Fibroblast of villous mesenchyme (primary cell): ENCODE measurements at places on chromosomes 4 and X.
A peak's percentile ranks its signal among the peaks of the same experiment; 100 is the strongest.

DNA sequence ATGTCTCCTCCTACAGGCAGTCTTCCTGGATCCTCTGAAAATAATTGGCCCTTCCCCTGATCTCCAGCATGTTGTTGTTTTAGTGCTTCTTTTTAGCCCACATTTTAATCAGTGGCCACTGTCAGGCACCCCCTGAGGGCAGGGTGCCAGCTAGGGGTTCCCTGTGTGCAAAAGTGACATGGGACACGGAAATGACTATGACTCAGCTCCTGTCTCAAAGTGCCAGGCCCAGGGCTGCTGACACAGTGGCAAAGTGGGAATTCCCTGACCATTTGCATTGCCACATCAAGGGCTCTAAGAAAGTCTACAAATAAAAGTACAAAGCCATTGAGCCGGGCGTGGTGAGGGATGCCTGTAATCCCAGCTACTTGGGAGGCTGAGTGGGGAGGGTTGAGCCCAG, 24.8 kb downstream of the HMX1 start:
- no peak for DNase-seq

DNA sequence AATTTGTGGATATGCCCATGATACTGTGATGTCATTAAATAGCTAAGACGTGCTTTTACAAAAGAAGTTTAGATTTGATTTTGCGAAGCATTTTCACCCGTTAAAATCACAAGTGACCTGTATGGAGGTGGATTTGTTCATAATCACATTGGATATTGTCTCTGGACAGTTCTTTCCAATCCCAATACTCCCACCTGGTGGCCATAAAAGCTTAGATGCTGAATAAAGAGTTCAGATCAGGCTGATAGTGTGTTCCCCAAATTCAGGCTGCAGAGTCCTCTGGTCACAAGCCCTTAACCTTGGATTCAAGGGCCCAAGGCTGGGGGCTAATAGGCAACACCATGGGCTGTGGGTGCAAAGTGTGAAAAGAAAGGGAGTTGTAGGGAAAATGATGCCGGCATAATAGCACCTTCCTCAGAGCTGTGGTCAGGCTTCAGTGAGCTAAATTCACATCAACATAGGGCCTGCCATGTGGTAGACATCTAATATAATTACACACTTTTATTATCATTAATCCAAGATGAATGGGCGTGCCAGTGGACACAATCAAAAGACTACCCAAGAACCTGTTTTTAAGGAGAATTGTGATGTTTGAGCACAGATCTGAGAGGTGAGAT, 28.1 kb downstream of the SMIM43 start:
- peak; percentile 73 for DNase-seq

- DNase-seq: no peak
Observed at GRCh38 chr4:5448221-5448620, 260.1 kb downstream of the EVC2 start.

GRCh38 chrX:22109442-22109841, 77.3 kb downstream of the PHEX start:
- no peak for DNase-seq

GRCh38 chr4:26228883-26229282, 91.9 kb upstream of the RBPJ start:
- no peak for DNase-seq

GRCh38 chrX:24963823-24964222, 51.9 kb downstream of the ARX start:
- peak; percentile 10 for DNase-seq

GRCh38 chr4:173526027-173526482, 4.0 kb downstream of the HAND2 start:
- peak; percentile 70 for DNase-seq

DNA sequence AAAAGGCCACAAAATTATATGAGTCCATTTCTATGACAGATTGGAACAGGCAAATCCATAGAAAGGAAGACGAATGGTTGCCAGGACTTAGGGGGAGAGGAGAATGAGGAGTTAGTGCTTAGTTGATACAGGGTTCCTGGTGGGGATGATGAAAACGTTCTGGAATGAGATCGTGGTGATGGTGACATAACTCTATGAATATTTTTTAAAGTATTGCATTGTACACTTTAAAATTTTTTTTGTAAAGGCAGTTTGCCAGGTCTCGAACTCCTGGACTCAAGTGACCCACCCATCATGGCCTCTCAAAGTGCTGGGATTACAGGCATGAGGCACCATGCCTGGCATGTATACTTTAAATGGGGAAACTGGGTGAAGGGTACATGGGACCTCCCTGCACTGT, 9.9 kb upstream of the CCNQ start:
- no peak for DNase-seq

DNA sequence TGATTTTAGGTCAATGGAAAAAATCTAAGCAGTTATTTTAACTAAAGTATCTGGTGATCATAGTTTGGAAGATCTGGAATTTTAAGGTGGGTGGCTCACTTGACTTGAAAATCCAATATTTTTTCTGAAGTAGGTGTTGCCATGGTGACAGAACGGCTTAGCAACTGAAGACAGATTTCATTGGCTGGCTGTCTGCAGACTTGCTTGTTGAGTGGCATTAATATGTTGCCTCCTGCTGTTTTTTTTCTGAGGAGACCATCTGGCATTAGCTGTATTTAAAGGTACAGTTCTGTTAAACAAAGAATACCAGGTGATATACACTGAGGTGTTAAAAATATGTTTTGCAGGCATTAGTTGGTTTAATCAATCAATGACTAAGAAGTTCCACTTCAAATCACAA, 19.8 kb downstream of the CPE start:
- DNase-seq: peak; percentile 37

DNA sequence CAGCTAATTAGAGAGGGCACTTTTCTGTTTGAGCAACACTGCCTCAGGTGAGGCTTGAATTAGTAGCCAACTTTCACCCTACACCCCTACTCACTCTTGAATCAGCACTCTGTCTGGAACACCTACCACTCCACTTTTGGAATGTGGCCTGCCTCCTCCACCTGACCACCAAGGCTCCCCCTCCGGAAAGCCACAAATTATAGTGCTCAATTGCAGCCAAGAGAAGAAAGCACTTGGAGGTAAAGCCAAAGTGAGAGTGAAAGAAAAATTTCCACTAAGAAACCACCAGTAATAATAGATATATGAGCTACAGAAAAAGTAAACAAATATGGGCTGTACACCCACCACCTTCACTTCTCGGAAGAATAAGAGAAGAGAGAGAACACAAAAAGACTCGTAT, 41.1 kb downstream of the PPP3CA start:
- no peak for DNase-seq

- peak; percentile 1 for DNase-seq
Observed at GRCh38 chrX:110954428-110955100, 141.4 kb upstream of the PAK3 start.

DNA sequence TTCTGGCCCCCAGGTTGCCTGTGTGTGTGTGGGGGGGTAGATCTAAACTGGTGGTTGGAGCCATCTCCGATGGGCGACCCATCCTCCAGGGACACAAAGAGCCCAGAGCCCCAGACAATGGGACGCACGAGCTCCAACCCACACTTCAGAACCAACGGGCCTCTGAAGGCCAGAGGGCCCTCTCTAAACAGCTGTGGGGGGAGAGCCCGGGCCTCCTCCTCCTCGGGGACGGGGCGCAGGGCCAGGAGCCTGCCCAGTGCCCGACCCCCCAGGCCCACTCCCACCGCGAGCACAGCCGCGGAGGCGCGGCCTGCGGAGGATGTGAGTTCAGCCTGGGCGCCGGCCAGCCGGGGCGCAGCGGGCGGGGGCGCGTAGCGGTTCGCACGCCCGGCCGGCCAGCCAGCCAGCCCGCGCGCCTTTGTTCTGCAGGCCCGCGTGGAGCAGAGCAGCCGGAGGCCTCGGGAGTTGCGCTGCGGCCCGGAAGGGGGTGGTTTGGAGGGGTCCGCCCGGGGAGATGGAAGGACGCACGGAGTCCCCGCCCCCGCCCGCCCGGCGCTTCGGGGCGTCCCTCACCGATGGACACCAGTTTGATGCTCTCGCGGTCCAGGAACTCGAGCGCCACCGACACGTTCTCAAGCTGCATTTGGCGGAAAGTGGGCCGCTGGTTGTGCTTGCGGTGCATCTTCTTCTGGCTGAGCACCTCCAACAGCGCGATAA, 4.0 kb downstream of the FLNA start:
- no peak for DNase-seq

DNA sequence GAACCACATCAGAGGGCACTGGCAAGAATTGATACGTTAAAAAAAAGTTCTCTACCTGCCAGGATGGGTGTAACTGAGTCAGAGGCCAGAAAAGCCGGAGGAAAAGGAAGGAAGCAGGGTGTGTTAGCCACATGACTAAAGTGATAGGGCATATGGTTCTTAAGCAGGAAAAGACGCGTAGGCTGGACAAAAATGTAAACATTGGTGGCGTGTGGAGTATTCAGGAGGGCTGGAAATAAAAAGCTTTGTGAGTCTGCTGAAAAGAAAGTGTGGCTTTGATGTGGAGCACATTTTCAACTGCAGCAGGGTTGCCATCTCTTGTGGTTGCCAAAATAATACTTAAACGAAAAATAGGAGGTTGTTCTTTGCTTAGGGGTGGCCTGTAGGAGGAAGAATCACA, 186.5 kb upstream of the RPL34 start:
- peak; percentile 82 for DNase-seq

GRCh38 chrX:42846741-42847140, 68.8 kb upstream of the PPP1R2C start:
- DNase-seq: no peak

- DNase-seq: no peak
Observed at GRCh38 chr4:168609369-168609768, 112.5 kb downstream of the PALLD start.

DNA sequence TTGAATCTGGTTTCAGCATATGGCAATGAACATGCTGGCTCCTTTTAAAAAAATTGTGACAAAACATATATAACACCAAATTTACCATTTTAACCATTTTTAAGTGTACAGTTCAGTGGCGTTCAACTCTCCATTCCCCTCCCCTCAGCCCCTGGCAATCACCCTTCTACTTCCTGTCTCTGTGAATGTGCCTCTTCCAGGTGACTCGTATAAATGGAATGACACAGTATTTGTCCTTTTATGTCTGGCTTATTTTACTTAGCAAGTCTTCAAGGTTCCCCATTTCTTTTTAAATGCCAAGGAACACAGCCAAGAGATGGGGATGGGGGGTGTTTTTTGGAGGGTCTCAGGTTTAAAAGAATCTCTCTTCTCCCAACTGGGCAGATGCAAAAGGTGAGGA, 35.4 kb upstream of the BCLAF3 start:
- DNase-seq: peak; percentile 8

DNA sequence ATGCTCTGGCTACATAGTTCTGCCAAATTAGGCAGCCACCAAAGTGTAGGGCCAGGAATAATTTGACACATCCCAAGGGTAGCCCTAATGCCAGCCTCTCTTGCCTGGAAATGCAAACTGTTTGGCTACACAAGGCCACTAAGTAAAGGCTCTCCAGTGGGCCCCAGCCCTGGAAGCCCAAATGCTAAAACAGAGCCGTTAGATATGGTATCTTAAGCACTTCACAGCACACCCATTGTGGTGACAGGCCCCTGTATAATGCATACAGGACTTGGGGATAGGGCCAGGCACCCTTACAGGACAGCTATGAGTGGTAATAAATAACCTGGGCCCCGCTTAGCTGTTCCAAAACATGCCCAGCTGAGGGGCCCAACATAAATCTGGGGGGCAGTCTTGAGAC, 623.9 kb downstream of the BCOR start:
- no peak for DNase-seq

DNA sequence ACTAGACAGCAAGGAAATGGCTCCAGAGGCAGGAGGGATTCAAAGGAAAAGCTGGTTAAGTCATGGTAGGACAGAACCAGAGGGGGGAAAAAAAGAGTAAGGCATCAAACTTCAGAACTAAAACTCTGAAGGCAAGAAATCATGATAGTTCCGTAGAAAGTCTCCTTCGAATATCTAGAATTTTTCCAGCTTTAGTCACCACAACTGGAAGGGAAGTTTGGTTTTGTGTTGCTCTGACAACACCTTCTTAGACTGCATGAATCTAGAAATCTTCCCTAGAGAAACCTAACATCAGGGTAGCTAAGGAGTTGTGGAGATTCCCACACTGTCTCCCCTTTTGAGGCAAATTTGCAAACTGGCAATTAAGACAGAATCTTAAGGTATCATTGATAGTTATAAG, 33.7 kb downstream of the AMMECR1 start:
- DNase-seq: peak; percentile 69

GRCh38 chr4:2991243-2991642, 27.9 kb downstream of the GRK4 start:
- no peak for DNase-seq

- DNase-seq: no peak
Observed at GRCh38 chr4:45302828-45303227, 576.5 kb upstream of the GNPDA2 start.

- DNase-seq: no peak
Observed at GRCh38 chr4:7389719-7390118, 45.0 kb downstream of the PSAPL1 start.

- peak; percentile 53 for DNase-seq
Observed at GRCh38 chr4:48939785-48940184, 33.2 kb upstream of the OCIAD2 start.

GRCh38 chr4:41466249-41466648, 71.7 kb upstream of the LIMCH1 start:
- no peak for DNase-seq

DNA sequence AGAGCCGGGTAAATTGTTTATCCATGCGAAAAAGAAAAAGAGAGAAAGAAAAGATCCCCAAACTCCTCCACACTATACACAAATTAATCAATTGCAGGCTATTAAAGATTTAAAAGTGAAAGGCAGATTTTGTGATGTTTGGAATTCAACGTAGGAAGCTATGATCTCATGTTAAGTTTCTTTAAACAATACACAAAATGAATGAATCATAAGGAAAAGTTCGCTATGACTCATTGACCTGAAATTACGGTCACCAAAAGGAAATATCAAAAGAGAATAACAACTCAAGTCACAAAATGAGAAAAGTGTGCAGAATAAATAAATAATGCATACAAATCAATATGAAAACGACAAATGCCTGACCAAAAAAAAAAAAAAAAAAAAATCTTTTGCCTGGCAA, 28.6 kb downstream of the CLNK start:
- peak; percentile 30 for DNase-seq

- DNase-seq: peak; percentile 76
Observed at GRCh38 chrX:22097012-22097694, 65.0 kb downstream of the PHEX start.

- DNase-seq: no peak
Observed at GRCh38 chr4:10643600-10644425, 40.8 kb downstream of the CLNK start.

- DNase-seq: peak; percentile 71
Observed at GRCh38 chr4:27836523-27836922, 975.9 kb downstream of the STIM2 start.

- DNase-seq: no peak
Observed at GRCh38 chrX:68049466-68049865, 383.8 kb downstream of the OPHN1 start.

DNA sequence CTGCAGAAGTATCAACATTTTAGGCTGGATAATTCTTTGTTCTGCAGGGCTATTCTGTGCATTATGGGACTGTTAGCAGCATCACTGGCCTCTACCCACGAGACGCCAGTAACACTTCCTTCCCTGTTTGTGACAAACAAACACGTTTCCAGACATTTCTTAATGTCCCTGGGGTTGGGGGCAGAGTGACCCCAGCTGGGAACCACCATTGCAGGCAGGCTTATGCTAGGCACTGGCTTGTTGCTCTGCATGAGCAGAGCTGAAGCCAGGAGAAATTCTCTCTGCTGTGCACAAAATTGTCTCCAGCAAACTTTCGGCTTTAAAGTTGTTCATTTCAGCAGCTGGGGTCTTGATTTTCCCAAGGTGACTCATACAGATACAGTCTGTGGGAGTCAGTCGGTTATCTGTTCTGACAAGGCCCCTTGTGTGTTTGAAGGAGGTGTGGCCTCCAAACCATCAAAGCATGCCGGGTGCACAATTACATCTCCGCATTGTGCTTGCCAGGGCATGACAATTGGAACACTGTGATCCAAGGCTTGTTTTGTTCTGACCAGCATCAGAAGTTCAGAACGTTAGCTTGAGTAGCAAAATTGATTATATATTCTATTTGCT, 156.4 kb upstream of the BOD1L1 start:
- no peak for DNase-seq
